ENCODE measurements at places on chromosomes 4 and X.
A peak's percentile ranks its signal among the peaks of the same experiment; 100 is the strongest.

- DNase-seq, result no peak
Observed at GRCh38 chr4:76610751-76611547, 175.9 kb downstream of the SHROOM3 start.

GRCh38 chrX:103513476-103514108, 5.7 kb downstream of the RAB40A start:
- DNase-seq, result no peak

DNA sequence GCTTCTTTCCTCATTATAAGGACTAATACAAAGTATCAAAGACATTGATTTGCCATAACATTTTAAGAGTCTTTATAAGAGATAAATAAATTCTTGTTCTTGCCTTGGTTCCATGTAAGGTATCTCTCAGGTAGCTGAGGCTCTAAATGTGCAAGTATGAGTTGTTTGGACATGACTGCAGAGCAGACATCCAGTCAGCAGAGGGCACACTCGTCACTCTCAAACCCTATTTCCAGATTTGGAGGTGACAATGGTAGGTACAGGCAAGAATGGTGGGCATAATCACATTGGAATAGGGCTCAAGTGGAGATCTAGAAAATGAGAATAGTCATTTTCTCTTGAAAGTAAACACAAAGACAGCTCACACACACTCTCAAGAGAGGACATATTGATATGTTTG, 133.3 kb upstream of the ZIC3 start:
- no peak for DNase-seq

GRCh38 chr4:165700855-165701254, 172.2 kb upstream of the TLL1 start:
- no peak for DNase-seq

GRCh38 chrX:2483398-2484060, 17.2 kb downstream of the DHRSX start:
- DNase-seq, result no peak

- peak; percentile 12 for DNase-seq
Observed at GRCh38 chr4:109560687-109561461, 828 bp downstream of the MCUB start.

- DNase-seq, result no peak
Observed at GRCh38 chr4:137307806-137308205, 224.5 kb downstream of the PCDH18 start.

GRCh38 chr4:105461221-105461620, 12.6 kb downstream of the PPA2 start:
- DNase-seq, result no peak

- DNase-seq, result no peak
Observed at GRCh38 chrX:101417981-101418841, 10.2 kb downstream of the HNRNPH2 start.

GRCh38 chr4:41890085-41890484, 45.1 kb upstream of the TMEM33 start:
- no peak for DNase-seq

GRCh38 chr4:145546175-145546915, 64.7 kb downstream of the SMAD1 start:
- DNase-seq, result no peak

DNA sequence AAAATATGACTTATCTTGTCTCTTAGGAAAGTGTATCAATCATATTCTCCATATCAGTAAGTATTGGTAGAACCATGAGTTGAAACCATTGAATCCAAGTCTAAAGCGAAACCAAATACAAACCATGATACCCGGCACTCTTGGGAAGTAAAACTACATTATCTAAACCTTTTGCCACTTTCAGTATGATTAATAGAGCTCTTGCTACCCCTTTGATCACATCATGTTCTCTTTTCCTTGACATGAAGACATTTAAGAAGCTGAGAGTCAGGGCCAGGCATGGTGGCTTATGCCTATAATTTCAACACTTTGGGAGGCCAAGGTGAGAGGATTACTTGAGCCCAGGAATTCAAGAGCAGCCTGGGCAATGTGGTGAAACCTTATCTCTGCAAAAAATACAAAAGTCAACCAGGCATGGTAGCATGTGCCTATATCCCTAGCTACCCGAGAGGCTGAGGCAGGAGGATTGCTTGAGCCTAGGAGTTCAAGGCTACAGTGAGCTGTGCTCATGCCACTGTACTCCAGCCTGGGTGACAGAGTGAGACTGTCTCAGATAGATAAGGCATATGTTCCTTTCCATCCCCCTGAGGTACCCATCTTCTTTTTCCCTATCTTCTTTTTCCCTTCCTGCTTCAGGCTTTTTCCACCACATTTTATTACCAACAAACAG, 45.4 kb downstream of the CEP135 start:
- DNase-seq, result no peak

DNA sequence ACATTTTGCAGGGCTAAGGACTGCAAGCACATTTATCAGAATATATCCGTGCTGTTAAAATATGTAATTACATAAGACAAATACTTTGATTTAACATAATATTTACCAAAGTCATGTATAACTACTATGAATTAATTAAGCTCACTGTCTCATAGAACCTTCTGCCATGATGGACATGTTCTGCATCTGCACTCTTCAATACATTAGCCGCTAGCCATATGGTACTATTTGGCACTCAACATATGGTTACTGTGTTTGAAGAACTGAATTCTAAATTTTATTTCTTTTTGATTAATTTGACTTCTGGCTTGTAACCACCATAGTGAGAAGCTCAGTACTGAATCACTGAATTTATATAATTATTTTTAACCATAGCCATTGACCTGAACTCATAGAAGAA, 427.0 kb upstream of the TRAM1L1 start:
- no peak for DNase-seq

DNA sequence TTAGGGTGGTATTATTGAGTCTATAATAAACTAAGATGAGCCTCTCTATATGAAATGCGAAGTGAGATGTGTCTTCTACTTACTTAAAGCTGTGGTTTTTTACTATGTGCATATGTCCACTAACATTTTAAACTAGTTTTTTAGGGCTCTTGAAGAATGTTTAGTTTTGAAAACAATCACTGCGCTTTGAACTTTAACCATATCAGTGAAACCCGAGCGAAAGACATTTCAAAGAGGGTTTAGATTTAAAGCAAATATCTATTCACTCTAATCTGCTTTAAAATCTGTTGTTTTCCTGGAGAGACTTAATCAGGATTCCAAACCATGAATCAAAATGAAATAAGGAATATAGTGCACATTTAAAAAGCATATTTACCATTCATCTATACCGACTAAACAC, 24.8 kb upstream of the SLC7A11 start:
- DNase-seq, result no peak

- DNase-seq, result no peak
Observed at GRCh38 chr4:15106399-15106798, 104.1 kb downstream of the CPEB2 start.

- no peak for DNase-seq
Observed at GRCh38 chr4:183631577-183632198, 27.3 kb downstream of the RWDD4 start.

DNA sequence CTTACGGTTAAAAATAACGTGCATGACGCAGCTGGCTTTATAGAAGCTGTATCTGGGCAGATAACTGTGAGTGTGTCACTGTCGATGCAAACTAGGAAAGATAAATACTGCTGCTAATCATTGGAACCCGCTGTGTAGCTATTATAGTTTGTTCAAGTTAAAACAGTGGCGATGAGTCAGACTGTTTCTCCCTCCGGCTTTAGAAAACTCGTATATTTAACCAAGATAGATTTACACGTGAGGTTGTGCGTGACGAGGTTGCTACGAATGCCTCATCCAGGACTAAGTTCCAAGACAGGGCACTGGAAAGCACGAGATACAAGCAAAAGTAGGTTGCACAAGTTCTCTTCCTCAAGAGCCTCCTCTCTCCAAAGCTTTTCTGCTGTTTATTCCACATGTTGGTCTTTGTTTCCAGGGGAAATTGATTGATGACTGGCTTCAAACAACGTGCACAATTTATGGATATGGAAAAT, 270.7 kb downstream of the FBXW7 start:
- DNase-seq, result no peak

- no peak for DNase-seq
Observed at GRCh38 chrX:39204945-39205344, 403.7 kb downstream of the MID1IP1 start.

GRCh38 chrX:123961268-123962005, at the start of gene STAG2:
Gene STAG2, plus strand, starts transcription at chrX:123961706. Its CDS starts 60,922 bp downstream, at chrX:124022628.
- DNase-seq, result no peak

DNA sequence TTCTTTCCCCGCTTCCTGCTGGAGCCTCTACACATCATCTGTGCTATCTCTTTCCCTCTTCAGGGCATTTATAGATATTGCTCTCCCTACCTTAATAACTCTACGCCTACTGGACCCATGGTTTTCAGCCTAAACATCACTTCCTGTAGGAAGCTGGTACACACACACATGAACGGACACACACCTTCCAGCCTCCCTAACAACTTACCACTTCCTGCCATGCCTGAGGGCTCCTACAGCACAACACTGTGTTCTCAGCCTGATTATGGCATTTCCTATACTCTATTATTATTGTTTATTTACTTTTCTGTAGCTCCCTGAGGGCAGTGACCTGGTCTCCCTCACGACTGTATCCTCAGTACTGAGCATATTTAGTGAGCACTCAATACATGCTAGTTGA, 163.6 kb upstream of the MAP3K15 start:
- DNase-seq, result no peak

- no peak for DNase-seq
Observed at GRCh38 chr4:95268819-95269565, 279.8 kb downstream of the UNC5C start.

GRCh38 chr4:66906314-66906713, 639.0 kb downstream of the CENPC start:
- no peak for DNase-seq

- no peak for DNase-seq
Observed at GRCh38 chrX:75337525-75337924, 63.6 kb downstream of the UPRT start.

DNA sequence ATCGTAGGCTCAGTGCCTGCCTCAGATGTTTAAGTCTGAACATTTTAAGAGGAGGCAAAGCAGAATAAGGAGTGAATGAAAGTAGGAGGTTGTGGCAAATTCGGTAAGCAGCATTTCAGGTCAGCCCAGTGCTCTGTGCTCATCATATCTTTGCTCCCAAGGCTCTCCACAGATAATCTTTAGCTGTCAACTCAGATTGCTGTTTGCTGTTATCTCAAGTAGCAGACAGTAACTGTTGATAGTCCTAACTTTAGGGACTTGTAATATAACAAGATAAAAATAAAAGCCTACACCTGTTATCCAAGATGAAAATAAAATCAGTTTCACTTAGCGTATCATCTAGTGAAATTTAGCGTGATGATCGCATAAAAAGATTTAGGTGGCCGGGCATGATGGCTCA, 18.6 kb upstream of the CLTRN start:
- DNase-seq, result no peak

GRCh38 chrX:3712051-3712869, 1.2 kb downstream of the PRKX start:
- DNase-seq, result peak; percentile 21

GRCh38 chrX:136067097-136067496, 80.2 kb upstream of the FHL1 start:
- DNase-seq, result no peak
